ENCODE measurements at places on chromosomes 11 and 22.
A peak's percentile ranks its signal among the peaks of the same experiment; 100 is the strongest.

DNA sequence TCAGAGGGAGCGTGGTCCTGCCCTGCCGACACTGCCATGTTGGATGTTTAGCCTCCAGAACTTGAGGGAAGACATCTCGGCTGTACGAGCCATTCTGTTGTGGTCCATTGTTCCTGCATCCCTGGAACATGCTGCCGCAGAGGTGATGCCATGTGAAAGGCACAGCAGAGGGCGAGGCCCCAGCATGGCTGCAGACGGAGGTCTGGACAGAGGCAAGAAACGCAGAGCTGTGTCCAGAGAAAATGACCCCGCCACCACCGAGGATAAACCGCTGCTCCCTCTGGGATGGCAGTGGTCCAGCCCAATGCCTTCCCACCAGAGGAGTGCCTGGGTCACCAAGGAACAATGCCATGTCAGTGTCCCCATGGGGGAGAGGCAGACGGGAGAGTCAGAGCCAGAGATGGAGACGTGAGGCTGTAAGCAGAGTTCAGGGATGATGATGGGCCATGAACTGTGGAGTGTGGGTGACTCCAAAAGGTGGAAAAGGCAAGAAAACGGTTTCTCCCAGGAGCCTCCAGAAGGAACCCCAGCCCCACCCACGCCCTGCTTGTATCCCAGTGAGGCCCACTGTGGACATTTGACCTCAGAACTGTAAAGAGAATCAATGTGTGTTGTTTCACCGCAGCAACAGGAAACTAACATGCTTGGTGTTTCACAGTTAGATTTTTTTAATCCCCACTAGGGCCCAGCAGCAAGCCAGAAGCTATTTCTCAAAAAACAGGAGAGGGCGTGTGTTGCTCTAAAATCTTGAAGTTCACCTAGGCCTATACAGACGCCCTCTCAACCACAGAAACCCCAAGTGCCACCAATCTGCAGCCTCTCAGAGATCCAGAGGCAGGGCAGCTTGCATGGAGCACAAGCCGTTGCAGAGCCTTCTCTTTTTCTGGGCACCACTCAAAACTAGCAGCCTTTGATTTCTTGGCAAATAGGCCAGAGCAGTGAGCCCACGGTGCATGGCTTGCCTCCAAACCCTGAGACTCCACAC lies 1422.9 kb downstream of the TBC1D22A start:
- DNase-seq = no peak

GRCh38 chr11:35934271-35934670 lies 9.6 kb upstream of the LDLRAD3 start:
- DNase-seq = no peak

DNA sequence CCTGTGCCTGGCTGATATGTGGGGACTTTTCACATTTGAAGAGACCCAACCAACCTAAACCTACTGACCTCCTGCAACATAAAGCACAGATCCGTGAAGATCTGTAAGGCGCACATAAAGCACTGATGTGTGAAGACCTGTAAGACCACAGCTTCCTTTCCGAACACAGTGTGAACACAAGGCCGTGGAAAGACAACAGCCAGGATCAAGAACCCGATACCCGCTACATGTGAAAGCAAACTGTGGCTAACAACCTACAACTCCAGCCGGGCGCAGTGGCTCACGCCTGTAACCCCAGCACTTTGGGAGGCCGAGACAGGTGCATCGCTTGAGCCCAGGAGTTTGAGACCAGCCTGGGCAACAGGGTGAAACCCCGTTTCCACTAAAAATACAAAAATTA lies 17.6 kb upstream of the PPFIA1 start:
- DNase-seq = no peak

DNA sequence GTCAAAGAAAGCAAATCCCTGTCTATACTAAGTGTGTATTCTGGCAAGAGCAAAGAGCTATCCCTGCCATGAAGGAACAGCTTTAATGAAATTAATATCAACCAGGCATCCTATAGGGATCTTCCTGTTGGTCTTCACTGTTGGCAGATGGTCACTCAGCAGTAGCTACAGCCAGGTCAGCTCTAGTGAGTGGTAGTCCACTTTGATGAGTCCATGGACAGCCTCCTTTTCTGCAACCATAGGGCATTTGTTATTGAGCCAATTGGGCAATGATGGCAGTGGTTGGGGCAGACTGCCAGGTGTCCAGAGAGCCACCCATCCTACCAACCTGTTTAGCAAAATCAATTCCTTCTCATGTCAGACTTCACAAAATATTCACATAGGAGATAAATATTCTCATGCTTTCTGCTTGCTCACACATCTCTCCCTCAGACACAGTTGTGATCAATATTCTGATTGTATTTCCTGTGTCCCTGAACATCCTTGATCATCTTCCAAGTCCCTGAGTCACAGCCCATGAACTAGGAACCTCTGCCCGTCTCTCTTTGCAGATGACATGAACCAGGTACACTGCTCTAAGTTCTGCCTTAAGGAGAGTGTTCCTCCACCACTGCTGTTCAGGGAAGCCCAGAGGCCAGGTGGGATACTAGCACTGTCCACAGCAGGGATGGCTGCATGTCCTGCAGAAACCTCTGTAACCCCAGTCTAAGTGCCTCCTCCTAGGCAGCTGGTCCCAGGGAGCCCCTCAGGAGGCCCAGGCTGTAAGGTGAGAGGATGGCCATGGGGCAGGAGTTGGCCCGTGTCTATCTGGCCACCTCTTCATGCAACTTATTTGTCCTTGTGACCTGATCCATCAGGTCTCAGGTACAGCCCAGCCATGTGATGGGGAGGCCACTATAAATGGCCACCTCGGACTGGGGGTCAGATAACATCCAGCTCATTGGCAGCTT lies 74.2 kb upstream of the IGLL5 start:
- DNase-seq = no peak

GRCh38 chr11:31397239-31397834 lies 27.7 kb downstream of the DNAJC24 start:
- peak; percentile 31 for DNase-seq

DNA sequence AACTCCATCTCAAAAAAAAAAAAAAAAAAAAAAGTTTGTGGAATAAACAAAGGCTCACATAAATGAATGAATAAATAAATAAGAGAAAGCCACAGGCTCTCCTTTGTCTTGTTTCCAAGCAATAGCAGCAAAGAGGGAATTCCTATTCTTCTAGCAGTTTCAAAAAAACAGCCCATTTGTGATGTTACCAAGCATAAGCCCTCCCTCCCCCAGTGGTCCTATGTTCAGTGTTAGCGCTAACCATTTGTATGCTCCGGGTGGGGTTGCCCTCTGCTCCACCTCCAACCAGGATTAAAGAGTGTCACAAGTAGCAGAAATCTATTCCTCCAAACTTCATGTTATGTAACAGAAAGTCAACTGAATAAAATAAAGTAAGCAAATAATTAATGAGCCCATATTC lies 1215.0 kb upstream of the TENM4 start:
- no peak for DNase-seq

DNA sequence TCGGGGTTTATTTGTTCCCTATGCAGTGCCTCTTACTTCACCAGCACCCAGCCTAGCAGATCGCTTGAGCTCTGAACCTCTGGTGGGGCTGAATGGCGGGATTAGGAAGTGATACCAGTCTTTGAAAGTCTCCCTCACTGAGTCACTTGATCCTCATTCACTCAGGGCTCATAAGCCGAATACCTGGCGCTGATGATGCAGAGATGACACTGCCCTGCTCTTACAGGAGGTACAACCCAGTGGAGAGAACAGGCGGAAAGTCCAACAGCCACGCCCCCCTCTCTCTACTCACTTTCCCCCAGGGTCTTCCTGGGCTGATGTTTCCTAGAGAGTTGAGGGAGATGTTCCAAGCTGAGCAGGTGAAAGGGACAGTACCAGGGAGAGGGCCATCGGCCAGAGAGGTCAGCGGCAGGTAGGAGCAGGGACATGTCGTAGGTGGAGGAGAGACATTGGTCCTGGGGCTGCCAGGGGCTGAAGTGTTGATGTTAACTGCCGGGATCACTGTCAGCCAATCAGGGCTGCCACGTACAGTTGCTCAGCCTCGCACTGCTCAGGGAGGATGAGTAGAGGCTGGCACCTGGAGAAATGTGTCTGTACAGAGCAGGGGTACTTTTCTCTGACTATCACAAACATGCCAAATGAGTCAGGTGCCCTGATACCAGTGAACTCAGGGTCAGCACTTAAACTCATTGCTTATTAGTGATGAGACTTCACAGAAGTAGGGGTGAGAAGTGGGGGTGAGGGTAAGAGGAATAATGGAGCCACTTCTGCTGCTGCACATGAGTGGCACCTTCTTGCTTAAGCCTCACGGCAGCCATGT lies 9.9 kb upstream of the APOBEC3A start:
- DNase-seq = no peak

GRCh38 chr11:129611661-129612446 lies 203.8 kb upstream of the TMEM45B start:
- no peak for DNase-seq

DNA sequence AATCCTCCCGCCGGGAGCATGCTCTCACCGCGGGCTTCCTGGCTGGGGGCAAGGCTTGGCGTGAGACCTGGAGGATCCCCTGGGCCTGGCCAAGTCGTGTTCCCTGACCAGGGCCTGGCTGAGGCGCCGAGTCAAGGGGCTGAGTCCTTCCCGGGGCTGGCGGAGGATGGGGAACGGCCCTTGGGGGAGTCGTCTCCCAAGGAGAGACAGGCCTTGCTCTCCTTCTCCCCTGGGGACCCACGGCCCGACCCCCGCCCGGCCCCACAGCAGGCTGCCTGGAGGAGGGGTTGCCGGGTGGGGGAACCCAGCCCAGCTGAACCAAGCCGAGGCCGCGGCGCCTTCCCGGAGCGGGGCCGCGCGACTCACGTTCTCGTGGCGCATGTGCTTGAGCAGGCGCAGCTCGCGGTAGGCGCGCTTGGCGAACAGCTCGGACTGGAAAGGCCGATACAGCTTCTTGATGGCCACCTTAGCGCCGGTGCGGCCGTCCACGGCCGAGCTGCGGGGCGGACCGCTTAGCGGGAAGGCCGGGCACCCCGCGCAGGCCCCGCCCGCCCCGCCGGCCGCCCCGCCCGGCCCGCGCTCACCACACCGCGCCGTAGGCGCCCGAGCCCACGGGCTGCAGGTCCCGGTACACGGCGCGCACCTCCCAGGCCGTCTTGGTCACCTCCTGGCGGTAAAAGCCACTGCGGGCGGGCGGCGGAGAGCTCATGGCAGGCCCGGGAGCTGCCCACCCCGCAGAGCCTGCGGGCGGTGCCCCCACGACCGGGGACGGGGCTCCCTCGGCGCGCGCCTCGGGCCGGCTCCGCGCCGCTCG lies 475 bp downstream of the MAPK12 start:
- peak; percentile 81 for DNase-seq

DNA sequence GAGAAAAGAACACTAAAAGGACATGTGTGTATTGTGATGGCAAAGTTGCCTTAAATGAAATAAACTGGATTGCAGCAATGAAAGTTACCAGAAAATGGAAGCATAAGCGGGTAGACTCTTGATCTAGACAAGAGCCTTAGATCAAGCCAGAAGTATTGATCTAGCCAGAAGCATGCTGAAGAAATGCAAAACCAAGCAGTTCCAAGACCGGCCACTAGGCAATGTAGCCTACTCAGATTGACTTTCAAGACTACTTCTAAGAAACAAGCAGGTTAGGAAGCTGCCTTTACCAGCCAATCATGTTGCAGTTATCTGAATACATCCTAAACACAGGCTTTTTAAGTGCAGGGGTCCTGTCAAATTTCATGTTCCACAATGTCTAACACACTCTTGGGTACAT lies 54.6 kb downstream of the KCNA4 start:
- no peak for DNase-seq

DNA sequence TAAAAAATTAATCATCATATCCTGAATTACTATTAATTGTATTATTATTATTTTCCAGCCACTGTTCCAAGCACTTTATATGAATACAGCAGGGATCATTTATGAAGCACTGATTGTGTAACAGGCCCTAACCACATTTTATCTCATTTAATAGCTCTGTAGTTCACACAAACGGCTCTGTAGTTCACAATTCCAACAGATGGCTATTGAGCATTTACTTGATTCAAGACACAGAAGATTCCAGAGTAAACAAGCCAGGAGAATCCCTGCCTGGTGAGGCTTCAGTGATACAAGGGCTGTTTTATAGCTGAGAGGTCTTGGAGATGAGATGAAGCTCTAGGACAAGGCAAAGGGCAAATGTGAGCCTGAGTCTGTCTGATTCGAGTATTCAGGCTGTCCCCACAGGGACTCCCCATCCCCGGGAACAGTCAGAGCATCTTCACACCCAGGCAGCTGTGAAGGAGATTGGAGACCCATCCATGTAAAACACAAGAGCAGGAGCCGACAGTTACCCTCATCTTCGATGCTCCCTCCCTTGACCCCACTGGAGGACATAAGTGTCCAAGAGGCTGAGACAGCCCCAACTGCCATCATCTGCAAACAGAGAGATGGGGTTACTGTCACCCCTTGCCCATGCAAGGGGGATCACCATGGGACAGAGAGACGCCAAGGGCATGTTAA lies 222.5 kb downstream of the MN1 start:
- no peak for DNase-seq

DNA sequence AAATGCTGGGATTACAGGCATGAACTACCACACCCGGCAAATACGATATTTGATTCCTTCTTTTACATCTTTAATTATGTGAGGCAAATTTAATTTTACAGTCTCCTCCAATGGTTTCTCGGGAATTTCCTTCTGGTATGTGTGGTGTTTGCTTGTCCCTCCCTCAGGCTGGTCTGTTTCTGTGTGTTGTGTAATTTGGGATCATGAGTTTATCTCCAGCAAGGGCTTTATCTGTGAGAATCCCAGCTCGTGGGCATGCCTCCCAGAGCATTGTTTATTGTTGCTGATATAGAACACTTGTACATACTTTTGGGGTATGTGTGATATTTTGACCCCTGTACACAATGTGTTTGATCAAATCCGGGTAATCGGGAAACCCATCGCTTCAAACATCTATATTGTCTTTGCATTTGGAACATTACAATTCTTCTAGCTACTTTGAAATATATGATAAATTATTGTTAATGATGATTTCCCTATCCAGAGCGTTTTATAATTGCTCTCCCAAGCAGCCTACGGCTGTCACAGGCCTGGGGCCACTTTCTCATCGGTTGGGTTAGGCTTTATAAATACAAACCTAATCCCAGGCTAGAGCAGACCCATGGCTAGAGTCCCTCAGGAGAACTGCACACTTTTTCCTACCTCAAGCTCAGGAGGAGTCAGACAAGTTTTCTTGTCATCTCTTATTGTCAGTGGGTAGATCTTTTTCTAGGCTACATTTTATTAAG lies 15.0 kb upstream of the PRR5 start:
- DNase-seq = no peak

GRCh38 chr11:120039039-120039438 lies 98.9 kb downstream of the TRIM29 start:
- DNase-seq = no peak

DNA sequence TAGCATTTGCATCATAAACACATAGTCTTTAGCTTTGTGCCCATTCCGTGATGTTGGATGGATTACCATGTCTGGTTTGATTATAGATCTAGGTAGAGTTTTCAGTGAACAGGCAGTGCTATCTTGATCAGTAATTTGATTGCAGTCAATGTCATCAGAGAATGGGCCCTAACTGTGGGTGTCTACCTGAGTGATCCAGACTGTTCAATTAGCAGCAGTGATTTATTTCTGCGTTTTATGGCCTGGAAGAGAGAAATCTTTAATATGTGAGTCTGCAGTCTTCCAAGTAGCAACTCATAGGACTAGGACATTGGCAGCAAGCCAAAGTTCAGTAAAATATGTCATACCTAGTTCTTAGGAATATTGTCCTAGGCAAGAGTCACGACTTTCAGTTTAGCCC lies 80.3 kb downstream of the CASP12 start:
- DNase-seq = no peak
